Urinary bladder (tissue), 4 donors: ENCODE measurements at places on chromosomes 16 and 17.

DNA sequence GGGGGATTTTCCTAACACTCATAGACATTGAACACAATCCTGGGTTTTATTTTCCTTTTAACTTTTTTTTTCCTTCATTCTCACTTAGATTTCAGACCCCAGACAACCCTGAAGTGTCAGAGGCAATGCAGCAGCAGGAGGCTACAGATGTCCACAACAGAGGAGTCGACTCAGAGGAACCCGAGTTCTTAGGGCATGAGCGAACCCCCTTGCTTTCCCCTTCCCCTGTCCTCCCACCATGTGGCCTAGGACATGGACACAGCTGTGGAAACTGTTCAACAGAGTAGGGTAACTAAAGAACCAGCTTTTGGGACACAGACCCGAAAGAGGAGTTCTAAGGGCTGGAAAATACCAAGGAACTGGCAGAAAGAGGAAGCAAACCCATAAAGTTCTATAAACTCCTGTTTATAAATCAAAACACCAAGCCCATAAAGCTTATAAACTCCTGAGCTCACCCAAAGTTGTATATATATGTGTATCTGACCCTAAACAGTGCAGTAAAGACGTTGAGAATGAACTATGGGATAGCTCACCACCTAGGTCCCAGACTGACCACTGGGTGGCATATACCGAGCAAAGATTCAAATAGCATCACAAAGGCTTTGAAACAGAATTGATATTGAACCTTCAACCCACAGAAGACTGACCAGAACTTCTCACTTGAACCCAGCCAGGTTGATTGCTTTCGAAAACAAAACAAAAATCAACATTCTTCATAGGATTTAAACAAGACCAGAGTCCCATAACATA lies 33.9 kb downstream of the CMTM4 start:
- DNase-seq: no peak

GRCh38 chr16:88732172-88732960 lies 26.1 kb downstream of the CTU2 start:
- DNase-seq: no peak

DNA sequence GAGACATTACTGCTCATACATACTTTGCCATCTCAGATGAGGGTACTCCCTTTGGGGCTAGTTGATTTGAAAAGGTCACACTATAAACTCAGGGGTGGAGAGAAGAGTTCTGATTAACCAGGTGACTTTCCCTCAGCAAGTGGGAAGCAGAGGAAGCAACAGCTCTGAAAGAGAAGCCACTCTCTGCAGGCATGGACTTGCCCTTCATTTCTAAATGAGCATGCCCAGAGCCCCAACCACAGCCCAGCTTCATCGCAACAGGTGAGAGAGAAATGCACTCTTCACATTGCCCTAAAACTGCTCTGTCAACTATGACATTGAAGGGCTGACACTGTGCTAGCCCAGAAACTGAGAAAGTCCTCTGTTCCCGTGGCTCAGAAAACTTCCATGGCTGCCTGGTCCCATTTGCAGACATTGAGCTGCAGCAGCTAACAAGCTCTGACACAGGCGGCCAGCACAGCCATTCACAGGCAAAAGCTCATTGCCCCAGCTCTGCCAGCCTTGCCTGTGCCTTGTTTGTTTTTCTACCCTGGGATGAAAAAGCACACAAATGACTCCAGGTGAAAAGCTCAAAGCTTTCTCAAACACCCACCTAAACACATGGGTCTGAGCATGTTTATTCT lies 419.8 kb upstream of the DYNLRB2 start:
- no peak for DNase-seq

- DNase-seq: no peak
These were observed 46.8 kb downstream of the TIMM22 start for GRCh38 chr17:1043601-1044251.

- DNase-seq: no peak
These were observed 137.2 kb downstream of the CYLD start for GRCh38 chr16:50878966-50879615.

DNA sequence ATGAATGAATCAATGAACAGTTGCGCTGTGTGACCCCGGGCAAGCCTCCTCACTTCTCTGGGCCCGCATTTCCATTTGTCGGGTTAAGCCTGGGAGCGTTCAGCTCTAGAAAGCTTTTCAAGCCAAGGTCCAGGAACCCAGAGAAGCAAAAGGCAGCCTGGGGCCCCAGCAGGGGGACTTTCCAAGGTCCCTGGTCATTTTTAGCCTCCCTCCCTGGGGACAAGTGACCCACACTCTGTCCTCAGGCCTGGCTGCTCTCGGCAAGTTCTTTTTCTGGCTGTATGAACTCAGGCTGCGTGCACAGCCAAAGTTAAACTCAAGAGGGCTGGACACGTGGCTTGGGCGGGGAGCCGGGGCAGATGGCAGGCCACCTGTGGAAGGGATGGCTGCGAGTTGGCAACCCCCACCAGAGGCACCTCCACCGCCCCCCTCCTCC lies 41.4 kb upstream of the CIBAR2 start:
- DNase-seq: no peak

GRCh38 chr16:67181346-67181745 lies 2.4 kb downstream of the MATCAP1 start:
- no peak for DNase-seq

- DNase-seq: no peak
These were observed 3.1 kb upstream of the CDH3 start for GRCh38 chr16:68642047-68642435.

- DNase-seq: no peak
These were observed 4.5 kb downstream of the C17orf50 start for GRCh38 chr17:35765086-35765710.

- no peak for DNase-seq
These were observed 38.3 kb upstream of the SMPD3 start for GRCh38 chr16:68486502-68487202.

DNA sequence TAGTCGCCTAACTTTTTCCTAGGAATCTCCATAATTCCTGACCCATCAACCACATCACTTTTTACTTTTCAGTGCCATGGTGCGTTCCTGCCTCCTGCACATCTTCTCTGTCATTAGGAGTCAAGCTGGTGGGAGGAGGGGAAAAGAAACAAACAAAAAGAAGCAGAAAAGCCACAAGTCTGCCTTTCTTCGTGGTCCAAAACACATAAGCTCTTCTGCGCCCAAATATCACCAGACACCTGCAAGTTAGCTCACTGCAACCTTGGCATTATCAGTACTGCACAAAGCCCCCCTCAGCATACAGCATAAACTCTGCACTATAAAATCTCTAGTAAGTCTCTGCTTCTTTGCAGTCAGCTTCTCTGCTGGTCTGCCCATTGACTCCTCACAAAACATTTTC lies 295.3 kb downstream of the HS3ST3B1 start:
- no peak for DNase-seq

DNA sequence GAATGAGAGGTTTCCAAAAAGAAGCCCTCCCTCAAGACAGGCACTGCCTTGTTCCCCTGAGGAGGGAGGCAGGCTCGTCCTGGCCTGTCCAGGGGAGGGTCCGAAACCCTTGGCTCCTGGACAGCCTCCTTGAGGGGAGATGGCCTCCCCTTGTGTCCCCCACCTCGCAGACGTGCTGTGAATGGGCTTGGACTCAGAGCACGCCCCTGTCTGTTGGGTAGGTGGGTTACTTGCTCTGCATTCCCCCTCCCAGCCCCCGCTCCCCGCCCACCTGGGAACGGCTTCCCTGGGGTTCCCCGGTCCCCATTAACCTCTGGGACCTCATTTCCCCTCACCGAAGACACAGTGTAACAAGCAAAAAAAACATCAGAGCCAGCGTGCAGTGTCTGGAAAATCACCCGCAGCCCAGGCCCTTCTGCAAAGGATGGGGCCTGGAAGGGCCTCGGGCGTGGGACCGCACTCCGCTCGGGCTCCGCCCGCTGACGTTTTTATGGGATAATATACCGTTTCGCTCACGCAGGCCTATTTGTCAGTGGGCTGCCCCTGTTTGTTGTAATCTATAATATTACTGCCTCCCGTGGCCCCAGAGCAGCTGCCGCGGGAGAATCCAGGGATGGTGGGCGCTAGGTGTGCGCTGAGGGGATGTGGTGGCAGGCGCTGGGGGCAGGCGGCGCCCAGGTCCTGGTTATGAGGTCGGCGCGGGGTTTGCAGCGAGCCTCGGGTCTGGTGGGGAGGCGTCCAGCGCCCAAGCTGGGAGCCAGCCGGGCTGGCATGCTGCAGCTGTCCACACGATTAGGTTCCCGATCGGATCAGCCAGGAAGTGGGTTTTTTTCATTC lies 11.1 kb downstream of the BAHCC1 start:
- DNase-seq: no peak

- peak; percentile 53 for DNase-seq
These were observed 254.4 kb downstream of the C16orf95 start for GRCh38 chr16:87062569-87063442.

DNA sequence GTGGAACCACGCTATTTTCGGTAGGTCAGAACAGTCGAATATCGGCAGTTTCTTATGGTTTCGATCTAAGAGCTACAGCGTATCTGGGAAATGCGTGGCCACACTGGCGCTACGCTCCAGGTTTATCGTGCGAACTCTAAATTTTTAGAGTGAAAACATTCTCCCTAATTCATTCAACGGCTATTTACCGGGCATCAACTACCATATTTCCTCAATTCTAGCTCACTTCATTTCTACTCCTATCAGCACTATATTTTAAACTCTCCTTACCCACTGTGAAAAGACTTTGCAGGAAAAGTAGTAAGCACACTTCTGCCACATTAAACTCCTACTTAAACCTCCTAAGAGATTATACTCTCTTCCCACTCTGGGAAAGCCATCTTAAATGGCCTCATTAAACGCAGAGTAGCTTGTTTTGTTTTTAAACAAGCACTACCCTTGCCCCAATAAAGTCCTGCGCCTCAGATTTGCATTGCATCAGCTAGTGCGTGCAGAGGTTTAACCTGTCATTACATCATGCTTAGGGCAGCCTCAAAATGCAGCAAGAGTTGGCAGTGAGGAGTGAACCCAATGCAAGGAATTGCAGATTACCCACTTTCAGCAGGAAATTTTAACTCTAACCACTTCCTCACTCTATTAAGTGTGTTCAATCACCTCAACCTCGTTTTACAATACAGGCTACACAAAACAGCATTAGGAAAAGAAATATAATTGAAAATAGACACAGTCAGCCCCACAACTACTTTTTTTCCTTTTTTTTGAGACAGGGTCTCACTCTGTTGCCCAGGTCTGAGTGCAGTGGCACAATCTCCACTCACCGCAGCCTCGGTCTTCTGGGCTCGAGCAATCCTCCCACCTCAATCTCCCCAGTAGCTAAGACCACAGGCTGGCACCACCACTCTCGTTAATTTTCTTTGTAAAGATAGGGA lies 18.8 kb downstream of the SIAH1 start:
- DNase-seq: no peak

DNA sequence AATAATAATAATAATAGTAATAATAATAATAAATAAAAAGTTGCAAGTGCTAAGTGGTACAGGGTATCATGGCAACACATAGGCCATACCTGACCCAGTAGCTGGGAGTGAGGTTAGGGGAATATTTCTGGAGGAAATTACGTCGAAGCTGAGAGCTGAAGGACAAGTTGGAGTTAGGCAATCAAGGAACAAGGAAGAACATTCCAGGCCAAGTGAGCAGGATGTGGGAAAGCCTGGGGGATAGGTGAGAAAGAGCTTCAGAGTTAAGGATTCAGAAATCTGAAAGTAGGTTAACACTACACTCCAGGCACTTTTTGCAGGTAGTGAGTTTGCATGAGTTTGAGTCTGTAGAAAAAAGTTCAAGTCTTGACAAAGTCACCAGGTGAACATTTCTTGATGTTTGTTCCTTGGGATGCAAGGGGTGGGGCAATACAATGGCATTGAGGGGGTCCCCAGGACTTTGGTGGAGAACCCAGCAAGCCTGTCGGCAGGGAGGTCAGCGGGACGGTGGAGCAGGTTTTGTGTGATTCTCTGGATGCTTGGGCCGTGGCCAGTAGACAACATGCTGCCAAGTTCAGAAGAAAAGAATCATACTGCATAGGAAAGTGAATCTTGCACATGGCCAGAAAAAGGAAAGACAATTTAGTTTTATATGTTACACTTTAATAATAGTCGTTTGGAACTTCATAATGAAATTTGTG lies 27.7 kb upstream of the MPHOSPH6 start:
- DNase-seq: no peak

DNA sequence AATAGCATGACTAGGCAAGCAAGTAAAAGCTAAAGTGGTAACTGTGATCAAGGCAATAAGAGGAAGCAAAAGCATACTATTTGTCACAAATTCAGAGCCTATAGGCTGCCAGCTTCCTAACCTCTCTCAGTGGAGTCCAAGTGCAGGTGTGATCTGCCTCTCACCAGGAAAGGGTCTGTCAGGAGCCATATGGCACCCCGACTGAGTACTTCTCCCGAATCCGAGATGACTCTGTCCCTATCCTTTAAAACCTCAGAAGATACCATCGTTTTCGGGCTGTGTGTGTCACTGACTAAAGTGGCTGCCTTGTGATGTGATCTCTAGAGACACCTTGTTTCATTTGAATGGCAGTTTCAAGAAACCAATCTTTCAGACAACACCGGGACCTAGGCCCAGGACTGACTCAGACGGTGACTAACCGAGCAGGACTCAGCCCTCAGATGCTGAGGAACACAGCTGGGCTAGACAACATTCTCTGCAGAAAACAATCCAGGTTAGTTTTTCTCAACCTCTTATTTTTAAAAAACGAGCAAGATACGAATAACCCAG lies 63.6 kb downstream of the SMG6 start:
- DNase-seq: no peak

DNA sequence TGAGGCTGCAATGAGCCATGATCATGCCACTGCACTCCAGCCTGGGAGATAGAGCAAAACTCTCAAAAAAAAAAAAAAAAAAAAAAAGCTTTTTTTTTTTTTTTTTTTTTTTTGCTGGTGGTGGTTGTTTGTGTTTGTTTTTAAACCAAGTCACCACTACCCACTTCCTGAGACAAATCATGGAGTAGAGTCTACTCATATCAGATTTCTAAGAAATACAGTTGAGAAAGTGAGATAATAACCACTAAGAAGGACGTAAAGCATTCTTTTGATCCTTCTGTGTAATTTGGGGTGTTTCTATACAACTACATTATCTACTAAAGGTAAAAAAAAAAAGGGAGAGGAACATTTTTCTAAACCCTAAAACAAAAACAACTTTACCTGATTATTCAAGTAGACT lies 38.0 kb downstream of the AXIN2 start:
- no peak for DNase-seq

DNA sequence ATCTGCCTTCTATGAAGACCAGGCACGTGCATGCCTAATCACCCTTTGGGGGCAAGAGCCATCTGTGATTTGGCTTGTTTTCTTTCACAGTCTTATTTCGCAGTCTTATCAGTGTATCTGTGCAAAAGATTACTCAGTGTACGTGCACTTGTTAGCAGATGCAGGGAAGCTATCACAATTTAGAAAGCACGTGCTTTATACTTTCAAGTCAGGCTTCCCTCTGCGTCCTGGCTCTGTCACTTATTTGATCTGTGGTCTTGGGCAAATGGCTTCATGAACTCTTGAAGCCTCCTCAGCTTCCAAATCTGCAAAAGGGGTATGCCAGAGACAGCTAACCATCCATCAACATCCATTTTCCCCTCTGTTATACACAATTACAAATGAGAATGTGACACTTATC lies 246.4 kb downstream of the XYLT1 start:
- no peak for DNase-seq

GRCh38 chr16:87575027-87575804 lies 27.1 kb upstream of the JPH3 start:
- DNase-seq: no peak
